ENCODE measurements at places on chromosomes 5 and 9. TPM values are rescaled to one million over a fixed set of nuclear protein-coding genes. Genes with fewer than 3 reads are reported as not detected.

NXNL2 gene
- 0.18 TPM for polyA plus RNA-seq

PCA3 gene
- not detected for polyA plus RNA-seq

SGCD gene
- polyA plus RNA-seq = not detected

DNA sequence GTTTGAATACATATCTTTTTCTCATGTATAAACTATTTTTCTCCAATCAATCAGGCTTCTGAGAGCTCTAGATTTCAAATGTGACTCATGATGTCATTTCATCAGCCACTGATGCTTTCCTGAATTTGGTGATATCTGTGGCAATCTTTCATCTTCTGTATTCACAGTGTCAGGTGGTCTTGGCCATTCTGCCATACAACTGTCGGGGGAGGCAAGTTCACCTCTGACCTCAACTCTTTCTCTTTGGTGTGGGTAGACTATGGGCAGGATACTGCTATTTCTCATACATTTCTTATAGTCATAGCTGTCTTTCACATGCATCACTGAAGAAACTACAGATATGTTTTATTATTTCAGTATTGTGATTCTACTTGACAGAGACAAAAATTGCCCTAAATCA, 414.1 kb upstream of the MEF2C start:
- DNase-seq = no peak

ORM2 gene
- polyA plus RNA-seq = not detected

GRCh38 chr5:61482980-61483379, 150.9 kb downstream of the ZSWIM6 start:
- no peak for DNase-seq

SLC31A2 gene
- 121 TPM for polyA plus RNA-seq

DNA sequence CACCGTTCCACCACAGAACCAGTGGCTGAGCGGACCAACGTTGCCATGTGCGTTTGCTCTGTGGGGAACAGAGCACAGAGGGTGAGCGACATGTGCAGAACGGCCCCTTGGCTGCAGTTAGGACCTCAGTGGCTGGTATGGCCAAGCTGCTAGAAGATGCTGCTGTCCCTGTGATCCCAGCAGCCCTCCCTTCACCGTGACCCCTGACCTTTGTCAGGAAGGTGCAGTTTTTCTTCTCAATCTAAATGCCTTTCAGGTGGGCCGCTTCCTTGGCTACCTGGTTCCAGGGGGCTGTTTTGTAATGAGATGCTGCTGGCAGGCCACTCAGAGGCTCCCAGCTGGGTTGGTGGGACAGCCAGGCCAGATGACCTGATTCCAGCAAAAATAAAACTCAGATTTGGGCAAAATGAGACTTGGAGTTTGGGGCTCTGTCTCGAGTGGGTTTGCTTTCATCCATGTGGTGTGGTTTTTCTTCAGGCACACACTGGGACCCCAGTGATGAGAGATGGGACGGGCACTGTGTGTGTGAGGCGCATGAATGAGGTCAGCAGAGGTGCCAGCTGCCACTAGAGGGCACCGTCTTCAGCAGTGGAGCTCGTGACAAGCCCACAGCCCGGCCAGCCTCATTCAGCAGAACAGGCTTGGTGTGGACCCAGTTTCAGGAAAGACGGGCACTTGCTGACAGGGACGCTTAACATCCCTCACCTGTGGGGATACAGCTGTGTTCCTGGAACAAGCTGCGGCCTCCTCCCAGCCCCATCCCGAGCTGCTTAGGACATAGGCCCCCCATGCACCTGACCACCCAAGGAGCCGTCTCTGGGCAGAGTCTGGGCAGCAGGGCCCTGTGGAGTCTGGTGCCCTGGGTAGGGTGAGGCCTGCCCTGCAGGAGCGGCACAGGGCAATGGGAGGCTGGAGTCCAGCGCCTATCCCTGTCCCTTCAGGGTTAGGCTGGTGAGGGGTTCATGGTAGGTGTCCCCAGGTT, 4.1 kb downstream of the MRPS2 start:
- peak; percentile 18 for DNase-seq

TLR4 gene
- polyA plus RNA-seq = 7.9 TPM

DNA sequence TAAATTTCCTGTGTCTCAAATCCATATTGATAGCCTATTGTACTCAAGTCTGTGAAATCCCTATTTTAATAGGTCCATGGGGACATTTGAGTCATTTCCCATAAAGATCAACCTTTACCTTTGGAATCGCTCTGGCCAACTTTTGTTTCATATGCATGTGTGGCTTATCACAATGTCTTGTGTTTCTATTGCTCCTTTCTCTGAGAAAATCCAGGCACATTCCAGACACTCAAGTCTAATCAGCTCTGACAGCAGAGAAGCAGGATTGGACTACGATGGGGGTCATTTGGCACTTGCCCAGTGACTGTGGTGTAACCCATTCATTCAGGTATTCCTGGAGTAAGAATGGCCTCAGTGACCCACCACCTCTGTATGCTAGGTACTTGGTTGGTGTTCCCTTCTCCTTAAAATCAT, 48.4 kb downstream of the ACTBL2 start:
- DNase-seq = no peak

MAT2B gene
- 34.0 TPM for polyA plus RNA-seq

PCDHA1 gene
- 0.01 TPM for polyA plus RNA-seq

RALGPS1 gene
- polyA plus RNA-seq = 0.39 TPM

DNA sequence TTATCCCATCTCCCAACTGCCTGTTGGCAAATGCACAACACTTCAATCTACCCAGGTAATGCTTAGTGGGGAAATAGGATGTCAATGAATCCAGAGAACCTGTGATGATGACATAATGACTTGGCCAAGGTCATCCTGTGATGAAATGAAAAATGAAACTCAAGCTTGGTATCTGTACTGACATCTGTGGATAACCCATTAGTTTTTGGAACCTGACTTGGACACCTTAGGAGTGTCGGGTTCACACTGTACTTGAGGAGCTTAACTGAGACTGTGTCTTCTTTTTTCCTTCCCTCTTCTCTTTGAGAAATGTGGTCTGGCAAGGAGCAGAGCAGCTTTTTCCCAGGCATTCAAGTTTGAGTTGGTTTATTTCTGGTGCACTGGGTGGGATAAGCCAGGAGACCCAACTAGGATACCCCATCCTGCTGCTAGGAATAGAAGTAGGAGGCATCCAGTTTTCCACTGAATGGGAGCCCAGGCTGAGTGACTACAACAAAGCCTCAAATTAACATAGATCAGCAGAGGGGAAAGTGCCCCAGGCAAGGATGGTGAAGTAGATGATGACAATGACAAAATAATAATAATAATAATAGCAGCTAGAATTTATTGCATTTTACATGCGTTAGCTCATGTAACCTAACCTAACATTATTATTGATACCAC, 72.1 kb downstream of the ADRB2 start:
- no peak for DNase-seq

- peak; percentile 51 for DNase-seq
These were observed at the start of gene FAXDC2 for GRCh38 chr5:154850255-154851062. Gene FAXDC2, minus strand, starts transcription at chr5:154850603. Its CDS starts 12,425 bp downstream, at chr5:154838178.

PCDHB8 gene
- polyA plus RNA-seq = 0.03 TPM

CKS2 gene
- 329 TPM for polyA plus RNA-seq

EDIL3 gene
- polyA plus RNA-seq = 0.14 TPM

GRCh38 chr5:135251093-135251492, 147.9 kb downstream of the MACROH2A1 start:
- no peak for DNase-seq

- DNase-seq = no peak
These were observed 1.1 kb downstream of the SLC6A7 start for GRCh38 chr5:150190987-150191386.

NOXA1 gene
- 0.18 TPM for polyA plus RNA-seq

GRCh38 chr9:35487081-35487480, 2.8 kb upstream of the RUSC2 start:
- no peak for DNase-seq

DNA sequence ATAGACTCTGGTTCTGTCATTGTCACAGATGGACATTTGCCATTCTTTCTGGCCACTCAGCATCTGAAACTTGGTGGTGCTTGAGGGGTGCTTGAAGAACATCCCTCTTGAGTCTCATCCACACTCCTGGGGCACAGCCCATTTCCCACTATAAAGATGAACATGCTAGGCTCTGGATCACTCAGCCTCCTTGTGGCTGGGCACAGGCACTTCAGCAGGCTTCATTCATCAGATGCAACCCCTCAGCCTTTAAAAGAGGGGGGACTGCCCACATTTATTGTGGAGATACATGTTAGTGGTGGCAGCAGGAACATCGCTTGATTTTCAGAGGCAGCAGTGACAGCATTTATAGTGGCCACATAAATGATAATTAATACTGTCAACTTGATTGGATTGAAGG, 124.7 kb upstream of the NIPBL start:
- DNase-seq = no peak

LRRC19 gene
- polyA plus RNA-seq = not detected

GRCh38 chr5:33852837-33853236, 39.0 kb downstream of the ADAMTS12 start:
- no peak for DNase-seq

GRCh38 chr5:96616801-96617200, 45.4 kb upstream of the CAST start:
- DNase-seq = peak; percentile 71

DNA sequence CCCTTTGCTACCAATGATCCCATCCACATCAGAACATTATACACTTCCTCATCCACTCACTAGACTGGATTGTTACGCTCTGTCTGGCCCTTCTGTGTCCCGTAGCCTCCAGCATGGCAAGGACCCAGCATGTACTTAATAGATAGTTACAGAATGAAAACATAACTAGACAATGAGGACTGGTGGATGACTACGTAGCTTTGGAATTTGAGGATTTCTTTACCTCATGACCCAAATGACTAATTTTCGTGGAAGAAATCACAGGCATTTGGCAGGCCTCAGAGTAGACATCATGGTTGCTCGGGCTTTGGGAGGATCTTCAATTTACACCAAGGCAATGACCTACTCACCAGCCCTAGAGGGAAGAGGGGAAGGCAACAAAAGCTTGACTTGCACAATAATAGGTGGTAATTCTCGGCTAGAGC, 299.8 kb downstream of the TLE1 start:
- peak; percentile 89 for DNase-seq

Data from mammary epithelial cell (primary cell).